K562 (cell line): ENCODE measurements at places on chromosomes 1 and 21. TPM values are rescaled to one million over a fixed set of nuclear protein-coding genes. Genes with fewer than 3 reads are reported as not detected.

- H3K27me3 ChIP-seq: no peaks in the 10 kb centered on the region
- no peak for DNase-seq
- peaks cover 17% of the 10 kb centered on the region for H3K4me1 ChIP-seq
- H3K36me3 ChIP-seq: peaks cover 67% of the 10 kb centered on the region
- H3K27ac ChIP-seq: peak overlapping the region; percentile 21; the same call in 1 of the 3 replicates
Observed at GRCh38 chr1:45621895-45622523, 1.8 kb downstream of the CCDC17 start.

DNA sequence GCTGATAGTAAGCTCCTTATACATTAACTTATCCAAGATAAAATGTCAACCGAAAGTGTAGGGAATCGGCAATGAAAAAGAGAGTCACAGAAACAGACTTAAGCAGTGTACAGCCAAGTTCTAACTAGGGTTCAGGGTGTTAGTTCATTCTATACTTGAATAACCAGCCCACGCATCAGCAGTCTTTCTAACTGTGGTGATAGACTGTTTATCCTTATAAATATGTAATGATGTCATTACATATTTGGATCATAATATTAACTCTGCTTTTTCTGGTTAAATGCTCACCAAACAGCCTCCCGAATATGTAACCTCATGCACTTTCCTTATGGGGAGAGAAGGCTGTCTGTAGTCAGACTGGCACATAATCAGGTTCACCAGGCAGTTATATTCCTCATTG, 11.0 kb downstream of the HMCN1 start:
- H3K27me3 ChIP-seq: no peaks in the 10 kb centered on the region
- no peak overlapping the region for H3K27ac ChIP-seq
- H3K4me3 ChIP-seq: no peak overlapping the region
- no peaks in the 10 kb centered on the region for H3K36me3 ChIP-seq

DNA sequence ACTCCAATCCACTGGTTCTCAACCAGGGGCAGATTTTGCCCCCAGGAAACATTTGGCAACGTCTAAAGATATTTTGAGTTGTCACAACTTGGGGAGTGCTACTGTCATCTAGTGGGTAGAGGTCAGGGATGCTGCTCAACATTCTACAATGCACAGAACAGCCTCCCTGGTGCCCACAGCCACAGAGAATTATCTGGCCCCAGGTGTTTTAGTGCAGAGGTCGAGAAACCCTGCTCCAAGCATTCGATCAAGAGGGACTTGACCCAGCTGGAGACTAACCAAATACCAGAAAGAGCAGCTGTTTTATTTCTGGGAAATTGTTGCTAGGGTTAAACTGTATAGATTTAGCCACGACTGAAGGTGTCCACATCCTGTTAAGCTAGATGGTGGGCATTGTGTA, 19.2 kb downstream of the CD247 start:
- no peak overlapping the region for H3K27ac ChIP-seq
- H3K36me3 ChIP-seq: no peaks in the 10 kb centered on the region
- H3K4me1 ChIP-seq: no peaks in the 10 kb centered on the region
- H3K4me3 ChIP-seq: no peak overlapping the region
- DNase-seq: no peak

CHIA gene
- not detected in 2 replicates for total RNA-seq
